ENCODE measurements at places on chromosomes 5 and 9.

DNA sequence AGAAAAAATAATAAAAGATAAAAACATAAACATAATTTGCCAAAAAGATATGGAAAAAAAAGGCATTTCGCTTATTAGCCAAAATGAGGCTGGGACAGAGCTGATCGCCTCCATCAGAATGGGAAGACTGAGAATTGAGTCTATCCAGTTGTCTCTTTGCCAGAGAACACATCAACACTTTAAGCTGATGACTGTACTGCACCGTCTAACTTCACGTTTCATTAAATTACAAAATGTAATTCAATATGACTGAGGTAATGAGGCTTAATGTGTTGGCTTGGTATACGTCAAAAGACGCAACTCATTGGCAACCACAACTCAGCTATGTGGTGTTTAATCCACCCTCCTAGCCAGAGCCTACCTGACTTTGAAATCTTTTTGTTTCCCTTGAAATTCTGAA, 462.7 kb upstream of the CD180 start:
- DNase-seq = no peak

- no peak for DNase-seq
Observed at GRCh38 chr9:87635656-87636501, 90.0 kb upstream of the CTSL start.

DNA sequence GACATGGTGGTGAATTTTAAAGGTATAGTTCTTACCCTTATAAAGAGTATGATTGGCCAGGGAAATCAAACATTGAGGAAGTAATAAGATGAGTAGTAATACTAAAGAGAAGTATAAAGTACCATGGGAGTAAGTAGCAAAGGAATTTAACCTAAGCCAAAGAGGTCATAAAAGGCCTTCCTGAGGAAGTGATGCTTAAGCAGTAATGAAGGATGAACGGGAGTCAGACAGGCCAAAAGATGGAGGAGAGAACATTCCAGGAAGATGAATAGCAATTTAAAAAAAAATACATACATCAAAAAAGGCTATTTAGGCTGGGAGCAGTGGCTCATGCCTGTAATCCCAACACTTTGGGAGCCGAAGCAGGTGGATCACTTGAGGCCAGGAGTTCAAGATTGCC, 29.0 kb downstream of the KLHL3 start:
- DNase-seq = peak; percentile 14

DNA sequence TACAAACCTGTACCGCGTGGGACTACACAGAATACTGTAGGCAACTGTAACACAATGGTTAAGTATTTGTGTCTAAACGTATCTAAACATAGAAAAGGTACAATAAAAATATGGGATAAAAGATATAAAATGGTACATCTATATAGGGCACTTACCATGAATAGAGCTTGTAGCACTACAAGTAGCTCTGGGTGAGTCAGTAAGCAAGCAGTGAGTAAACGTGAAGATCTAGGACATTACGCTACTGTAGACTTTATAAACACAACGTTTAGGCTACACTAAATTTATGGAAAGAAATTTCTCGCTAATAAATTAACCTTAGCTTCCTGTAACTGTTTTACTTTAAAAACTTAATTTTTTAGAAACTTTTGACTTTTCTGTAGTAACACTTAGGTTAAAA, 46.5 kb downstream of the MRPS27 start:
- DNase-seq = peak; percentile 53

DNA sequence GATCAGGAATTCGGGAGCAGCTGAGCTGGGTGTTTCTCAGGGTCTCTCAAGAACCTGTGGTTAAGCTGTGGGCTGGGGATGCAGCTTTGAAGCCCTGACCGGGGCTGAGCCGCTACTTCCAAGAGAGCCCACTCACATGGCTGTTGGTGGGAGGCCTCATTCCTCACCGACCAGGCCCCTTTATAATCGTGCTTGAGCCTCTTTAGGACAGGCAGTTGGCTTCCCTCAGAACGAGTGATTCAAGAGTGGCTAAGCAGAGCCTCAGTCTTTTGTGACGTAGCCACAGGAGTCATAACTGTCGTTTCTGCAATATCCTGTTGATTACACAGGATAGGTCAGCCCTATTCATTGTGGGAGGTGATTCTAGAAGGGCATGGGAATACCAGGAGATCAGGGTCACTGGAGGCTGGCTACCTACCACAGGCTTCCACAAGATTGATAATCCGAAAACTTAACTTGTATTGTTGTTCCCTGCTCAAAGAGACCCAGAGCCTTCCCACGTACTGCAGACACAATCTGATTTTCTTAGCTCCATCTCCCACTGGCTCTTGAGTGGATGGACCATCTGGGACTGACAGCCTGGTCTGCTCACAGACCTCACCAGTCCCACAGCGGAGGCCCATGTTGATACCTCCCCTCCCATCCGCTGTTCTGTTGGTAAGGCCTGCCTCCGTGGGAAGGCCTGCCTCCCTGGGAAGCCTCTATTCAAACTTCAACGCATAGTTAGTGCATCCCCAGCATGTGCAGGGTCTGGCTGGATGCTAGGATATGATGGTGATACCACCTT, 3.0 kb upstream of the ERGIC1 start:
- peak; percentile 99 for DNase-seq

DNA sequence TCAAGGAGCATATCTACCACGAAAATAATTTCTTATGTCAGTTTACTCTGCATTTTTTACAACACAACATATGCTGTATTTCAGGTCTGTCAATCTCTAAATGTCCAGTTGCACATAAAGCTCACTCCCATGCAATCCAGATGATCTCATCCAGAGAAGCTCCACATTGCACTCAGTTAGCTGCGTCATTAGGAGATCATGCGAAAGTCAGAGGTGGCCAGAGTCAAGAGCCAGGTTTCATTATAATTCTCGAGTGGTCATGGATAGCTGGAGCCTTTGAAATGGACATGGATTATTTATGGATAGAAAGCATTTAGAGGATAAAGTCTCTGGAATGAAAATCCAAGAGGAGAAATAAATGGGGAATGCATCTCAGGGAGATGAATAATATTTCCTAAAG, 232.3 kb downstream of the GAS1 start:
- peak; percentile 92 for DNase-seq

DNA sequence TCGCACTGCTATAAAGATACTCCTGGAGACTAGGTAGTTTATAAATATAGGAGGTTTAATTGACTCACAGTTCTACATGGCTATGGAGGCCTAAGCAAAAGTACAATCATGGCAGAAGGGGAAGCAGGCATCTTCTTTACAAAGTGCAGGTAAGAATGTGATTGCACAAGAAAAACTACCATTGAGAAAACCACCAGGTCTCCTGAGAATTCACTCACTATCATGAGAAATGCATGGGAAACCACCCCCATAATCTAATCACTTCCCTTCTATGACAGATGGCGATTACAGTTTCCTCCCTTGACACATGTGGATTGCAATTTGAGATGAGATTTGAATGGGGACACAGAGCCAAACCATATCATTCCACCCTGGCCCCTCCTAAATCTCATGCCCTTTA, 121.2 kb upstream of the ST8SIA4 start:
- DNase-seq = no peak

DNA sequence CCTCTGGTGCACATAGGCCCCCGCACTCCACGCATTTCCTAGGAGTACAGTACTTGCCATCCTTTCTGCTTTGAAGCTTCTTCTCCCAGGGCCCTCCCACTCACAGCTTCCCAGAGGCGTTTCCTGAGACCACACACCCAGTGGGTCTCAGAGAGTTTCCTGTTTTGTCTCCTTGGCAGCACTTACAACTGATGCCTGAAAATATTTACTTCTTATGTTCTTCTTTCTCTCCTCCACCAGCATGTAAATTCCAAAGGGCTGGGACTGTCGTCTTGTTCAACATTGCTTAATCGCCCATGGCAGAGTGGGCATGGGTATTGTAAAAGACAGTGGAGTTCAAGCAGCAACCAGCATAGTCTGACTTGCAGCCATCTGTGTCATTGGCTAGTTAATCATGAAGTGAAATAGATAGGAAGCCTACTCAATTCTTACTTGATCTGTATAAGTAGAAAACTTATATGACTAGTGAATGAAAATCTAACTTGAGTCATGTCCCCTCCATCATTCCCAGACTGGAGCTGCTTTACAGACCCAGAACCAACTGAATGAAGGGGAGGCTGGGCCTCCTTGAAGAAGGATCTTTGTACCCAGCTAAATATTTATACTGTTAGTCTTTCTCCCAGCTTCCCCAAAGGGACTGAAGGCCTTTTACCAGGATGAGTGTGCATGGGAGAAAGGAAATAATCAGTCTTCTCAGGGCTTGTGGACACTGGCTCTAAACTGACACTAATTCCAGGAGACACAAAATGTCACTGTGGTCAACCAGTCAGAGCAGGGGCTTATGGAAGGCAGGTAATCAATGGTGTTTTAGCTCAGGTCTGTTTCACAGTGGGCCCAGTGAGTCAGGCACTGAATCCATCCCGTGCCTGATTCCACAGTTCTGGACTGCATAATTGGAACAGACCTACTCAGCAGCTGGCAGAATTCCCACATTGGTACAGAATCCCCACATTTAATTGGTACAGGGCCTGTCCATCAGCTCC, 116.4 kb downstream of the SV2C start:
- DNase-seq = no peak

DNA sequence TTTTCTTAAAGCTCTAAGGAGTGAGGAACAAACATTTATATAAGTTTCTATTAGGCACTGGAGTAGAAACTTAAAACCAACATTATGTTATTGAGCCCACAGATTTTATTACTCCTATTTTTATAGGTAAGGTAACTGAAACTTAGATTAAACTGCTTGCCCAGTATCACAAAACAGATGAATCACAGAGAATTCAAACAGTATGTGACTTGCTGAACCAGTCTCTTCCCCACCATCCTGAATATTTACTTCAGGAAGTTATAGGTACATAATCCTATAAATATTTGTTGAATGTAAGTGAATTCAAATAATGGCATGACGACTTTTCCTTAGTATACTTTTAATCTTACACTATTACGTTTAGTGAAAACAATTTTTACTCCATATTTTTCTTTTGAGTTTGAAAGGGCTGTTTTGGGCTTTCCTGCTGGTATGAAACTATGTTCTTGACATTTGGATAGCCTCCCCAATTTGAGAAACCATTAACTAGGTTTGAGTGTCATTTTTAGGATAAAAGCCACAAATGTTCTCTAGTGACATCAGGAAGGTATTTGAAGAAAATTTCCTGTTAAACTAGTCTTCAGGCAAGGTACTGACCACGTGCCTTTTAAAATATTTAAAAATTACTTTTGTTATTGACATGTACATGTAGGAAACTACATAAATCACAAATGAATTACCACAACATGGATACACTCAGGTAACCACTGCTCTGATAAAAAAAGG, 39.3 kb downstream of the PRRC1 start:
- no peak for DNase-seq

DNA sequence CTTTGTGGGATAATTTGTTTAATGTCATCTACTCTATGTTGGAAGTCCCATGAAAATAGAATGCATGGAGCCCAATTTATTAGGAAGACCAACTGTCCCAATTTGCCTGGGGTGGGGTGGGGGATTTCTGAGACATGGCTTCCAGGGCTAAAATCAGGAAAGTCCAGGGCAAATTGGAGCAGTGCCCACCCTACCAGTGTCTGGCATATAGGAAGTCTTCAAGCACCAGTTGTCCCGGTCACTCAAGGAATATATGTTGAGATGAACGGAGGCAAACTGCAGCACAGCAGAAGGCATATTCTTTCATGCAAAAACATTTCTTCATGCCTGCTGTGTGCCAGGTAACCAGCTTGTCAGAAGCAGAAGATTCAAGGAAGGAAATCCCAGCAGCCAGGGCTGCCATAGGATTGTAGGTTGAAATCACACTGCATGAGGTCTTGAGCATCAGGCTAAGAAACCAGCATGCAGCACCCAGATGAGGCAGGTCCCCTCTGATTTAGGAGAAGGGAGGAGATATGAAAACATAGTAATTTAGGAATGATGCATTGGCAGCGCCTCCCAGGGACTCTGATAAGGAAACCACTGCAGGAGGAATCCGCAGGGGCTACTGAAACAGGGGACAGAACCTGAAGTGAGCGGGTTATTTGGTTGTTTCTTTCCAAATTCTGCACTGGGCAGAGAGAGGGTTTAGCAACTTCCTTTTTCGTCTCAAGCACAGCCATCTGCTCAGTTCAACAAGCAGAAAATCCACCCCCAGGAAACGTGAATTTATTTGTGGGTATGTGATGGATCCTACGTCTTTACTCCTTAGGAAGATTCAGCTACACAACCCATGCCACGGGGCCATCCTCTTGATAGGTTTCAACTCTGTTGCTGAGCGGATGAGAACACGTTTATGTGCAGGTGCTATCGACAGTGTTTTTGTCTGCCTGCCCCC, 112.6 kb upstream of the CPEB4 start:
- DNase-seq = no peak

DNA sequence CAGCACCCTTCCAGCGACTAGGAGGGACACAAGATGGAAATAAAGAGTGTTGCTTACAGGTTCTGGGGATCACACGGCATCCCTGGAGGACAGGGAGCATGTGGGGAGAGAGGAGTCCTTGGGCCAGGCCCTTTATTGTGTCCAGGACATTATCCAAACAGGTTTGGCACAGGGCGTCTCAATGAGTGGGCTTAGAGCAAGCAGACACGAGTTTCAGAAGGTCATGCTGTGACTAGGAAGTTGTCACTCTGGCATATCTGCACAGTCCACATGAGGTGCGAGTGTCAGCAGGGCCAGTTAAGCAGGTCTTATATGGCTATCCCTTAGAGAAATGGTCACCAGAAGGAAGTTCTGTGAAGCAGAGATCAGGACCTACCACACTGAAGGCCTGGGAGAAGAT, 174.5 kb upstream of the OTULINL start:
- no peak for DNase-seq

Measured in amniotic epithelial cell (primary cell).